ENCODE measurements at places on chromosomes 12 and 14. TPM values are rescaled to one million over a fixed set of nuclear protein-coding genes. Genes with fewer than 3 reads are reported as not detected.

Gene IQSEC3
- 7.3 TPM for total RNA-seq

Gene OR4E2
- not detected for total RNA-seq

Gene TSPAN8
- total RNA-seq: not detected

Gene DIP2B
- 19.5 TPM for total RNA-seq

GRCh38 chr12:95848575-95849388, 10.0 kb upstream of the SNRPF start:
- H3K27ac ChIP-seq: no peak overlapping the region
- peaks cover 24% of the 10 kb centered on the region for H3K27me3 ChIP-seq
- no peaks in the 10 kb centered on the region for H3K36me3 ChIP-seq

- no peak overlapping the region for H3K27ac ChIP-seq
- no peak for DNase-seq
- H3K27me3 ChIP-seq: no peaks in the 10 kb centered on the region
Observed at GRCh38 chr14:89469210-89470198, 52.5 kb upstream of the FOXN3 start.

GRCh38 chr14:77609922-77610321, 6.5 kb downstream of the SPTLC2 start:
- peaks cover 65% of the 10 kb centered on the region for H3K4me1 ChIP-seq
- no peaks in the 10 kb centered on the region for H3K27me3 ChIP-seq
- no peak for DNase-seq
- peaks cover 24% of the 10 kb centered on the region for H3K36me3 ChIP-seq
- H3K4me3 ChIP-seq: no peak overlapping the region

DNA sequence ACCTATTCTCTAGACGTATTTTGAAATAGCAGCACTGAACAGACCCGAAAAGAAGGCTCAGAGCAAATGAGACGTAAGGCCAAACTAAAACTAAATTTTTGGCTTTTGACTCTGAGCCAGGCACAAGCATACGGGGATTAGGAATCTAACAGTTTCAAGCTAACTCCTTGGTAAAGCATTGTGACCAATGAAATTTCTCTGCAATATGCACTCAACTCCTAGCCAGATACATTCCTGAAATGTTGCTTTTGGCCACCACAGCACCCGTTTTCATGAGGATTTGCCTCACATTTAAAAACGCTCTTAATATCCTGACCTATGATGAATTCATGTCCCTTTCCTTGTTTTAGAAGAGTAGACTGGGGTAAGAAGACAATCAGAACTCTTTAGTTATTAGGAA, 53.1 kb upstream of the NPFF start:
- no peak for DNase-seq
- no peaks in the 10 kb centered on the region for H3K27me3 ChIP-seq
- peaks cover 29% of the 10 kb centered on the region for H3K4me1 ChIP-seq
- H3K4me3 ChIP-seq: no peak overlapping the region
- no peak overlapping the region for H3K27ac ChIP-seq

- H3K4me3 ChIP-seq: peak overlapping the region; percentile 96
- peak; percentile 100 for DNase-seq
- no peaks in the 10 kb centered on the region for H3K36me3 ChIP-seq
- peak overlapping the region; percentile 90 for H3K27ac ChIP-seq
- peaks cover 5% of the 10 kb centered on the region for H3K27me3 ChIP-seq
Observed at GRCh38 chr12:121839106-121839992, 19.3 kb downstream of the HPD start.

DNA sequence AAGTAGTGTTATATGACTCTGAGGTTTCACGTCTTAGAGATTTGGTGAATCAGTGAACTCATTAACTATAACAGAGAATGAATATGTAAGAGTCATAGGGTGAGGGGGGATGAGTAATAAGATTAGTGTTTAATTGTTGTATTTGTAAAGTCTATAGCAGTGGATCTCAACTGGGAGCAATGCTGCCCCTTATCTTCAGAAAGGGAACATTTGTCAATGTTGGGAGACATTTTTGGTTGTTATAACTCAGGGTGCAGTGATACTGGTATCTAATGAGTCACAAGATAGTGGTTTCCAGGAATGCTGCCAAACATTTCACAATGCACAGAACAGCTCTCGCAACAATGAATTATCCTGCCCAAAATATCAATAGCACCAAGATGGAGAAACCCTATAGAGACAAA, 1193.7 kb downstream of the GALC start:
- H3K27ac ChIP-seq: no peak overlapping the region
- no peaks in the 10 kb centered on the region for H3K4me1 ChIP-seq
- H3K36me3 ChIP-seq: no peaks in the 10 kb centered on the region
- DNase-seq: no peak
- no peak overlapping the region for H3K4me3 ChIP-seq

DNA sequence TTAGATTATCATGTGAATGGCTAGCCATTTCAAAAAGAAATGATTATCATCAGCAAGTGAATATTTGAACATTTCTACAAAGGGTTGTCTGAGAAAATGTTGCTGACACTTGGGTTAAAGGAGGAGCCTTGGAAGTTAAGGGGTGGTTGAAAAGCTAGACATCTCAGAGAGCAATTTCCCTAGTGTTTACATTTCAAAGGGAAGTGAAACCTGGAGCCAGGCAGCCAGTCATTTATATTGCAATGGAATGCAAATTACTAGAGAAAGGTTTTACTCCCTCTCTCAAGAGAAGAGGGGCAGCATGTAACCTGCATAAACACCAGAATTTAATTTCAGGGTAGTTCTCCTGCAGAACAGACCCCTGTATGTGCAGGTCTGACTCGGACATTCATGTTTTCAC, 279.0 kb downstream of the SLC16A7 start:
- H3K27ac ChIP-seq: no peak overlapping the region
- no peak for DNase-seq
- no peaks in the 10 kb centered on the region for H3K27me3 ChIP-seq
- H3K36me3 ChIP-seq: no peaks in the 10 kb centered on the region
- H3K4me1 ChIP-seq: no peaks in the 10 kb centered on the region
- no peak overlapping the region for H3K4me3 ChIP-seq

- no peak for DNase-seq
- H3K4me3 ChIP-seq: no peak overlapping the region
- H3K4me1 ChIP-seq: peaks cover 16% of the 10 kb centered on the region
- no peaks in the 10 kb centered on the region for H3K36me3 ChIP-seq
- H3K27me3 ChIP-seq: no peaks in the 10 kb centered on the region
- H3K27ac ChIP-seq: no peak overlapping the region
Observed at GRCh38 chr14:67192366-67192765, 3.1 kb downstream of the GARIN2 start.

- no peak for DNase-seq
- no peak overlapping the region for H3K27ac ChIP-seq
- H3K4me1 ChIP-seq: peaks cover 10% of the 10 kb centered on the region
- peaks cover 19% of the 10 kb centered on the region for H3K27me3 ChIP-seq
- peaks cover 12% of the 10 kb centered on the region for H3K36me3 ChIP-seq
Observed at GRCh38 chr14:33993246-33993645, 42.4 kb upstream of the EGLN3 start.

DNA sequence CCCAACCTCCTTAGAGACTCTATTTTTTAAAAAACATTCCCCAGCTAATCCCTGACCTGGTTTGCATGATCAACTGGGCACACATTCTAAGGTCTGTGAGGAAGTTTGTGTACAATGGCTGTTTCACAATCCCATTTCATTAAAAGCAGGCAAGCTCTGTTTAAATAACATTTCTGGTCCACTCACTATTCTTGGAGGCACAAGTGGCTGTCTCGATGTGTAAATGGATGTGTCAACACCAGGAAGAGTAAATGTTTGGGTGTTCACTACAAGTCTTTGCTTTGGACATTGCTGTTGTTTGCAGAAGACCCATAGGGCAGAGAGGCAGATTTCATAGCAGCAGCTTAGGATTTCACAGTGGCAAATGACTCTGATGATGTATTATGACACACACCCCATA, 98.3 kb downstream of the PDZRN4 start:
- no peak for DNase-seq
- no peaks in the 10 kb centered on the region for H3K4me1 ChIP-seq
- no peaks in the 10 kb centered on the region for H3K36me3 ChIP-seq
- no peak overlapping the region for H3K27ac ChIP-seq
- no peak overlapping the region for H3K4me3 ChIP-seq

Data from activated naive CD8-positive, alpha-beta T cell treated with anti-CD3 and anti-CD28 coated beads, Interleukin-2, amount 10 ng/mL, durations not matched to agents 7 days and 5 days (primary cell).